Activated T-cell treated with anti-CD3 and anti-CD28 coated beads, Interleukin-2, amount 50 U/mL, for 4 hours (primary cell): ENCODE measurements at places on chromosomes 1 and 21. TPM values are rescaled to one million over a fixed set of nuclear protein-coding genes. Genes with fewer than 3 reads are reported as not detected.

DNA sequence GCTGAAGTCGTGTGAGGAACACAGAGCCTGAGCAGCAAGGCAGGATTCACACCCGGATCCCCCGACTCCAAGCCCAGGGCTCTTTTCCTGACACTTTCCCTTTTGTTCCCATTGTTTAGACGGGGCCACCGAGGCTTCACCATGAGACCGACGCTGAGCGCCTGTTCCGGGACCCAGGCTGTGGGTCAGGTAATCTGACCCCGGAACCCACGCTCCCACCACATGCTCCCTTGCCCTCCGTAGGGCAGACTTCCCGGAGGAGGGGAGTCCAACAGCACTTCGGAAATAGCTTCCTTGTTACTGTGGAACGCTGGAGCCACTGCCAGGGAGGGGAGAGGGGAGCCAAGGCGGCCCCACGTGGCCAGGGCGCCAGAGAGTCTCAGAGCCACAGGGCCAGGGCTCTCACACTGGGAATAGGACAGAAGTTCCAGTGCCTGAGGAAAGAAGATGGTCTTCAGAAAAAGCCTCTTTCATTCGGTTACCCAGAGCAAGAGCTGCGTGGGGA lies 18.4 kb downstream of the RUNX3 start:
- DNase-seq, result no peak

DNA sequence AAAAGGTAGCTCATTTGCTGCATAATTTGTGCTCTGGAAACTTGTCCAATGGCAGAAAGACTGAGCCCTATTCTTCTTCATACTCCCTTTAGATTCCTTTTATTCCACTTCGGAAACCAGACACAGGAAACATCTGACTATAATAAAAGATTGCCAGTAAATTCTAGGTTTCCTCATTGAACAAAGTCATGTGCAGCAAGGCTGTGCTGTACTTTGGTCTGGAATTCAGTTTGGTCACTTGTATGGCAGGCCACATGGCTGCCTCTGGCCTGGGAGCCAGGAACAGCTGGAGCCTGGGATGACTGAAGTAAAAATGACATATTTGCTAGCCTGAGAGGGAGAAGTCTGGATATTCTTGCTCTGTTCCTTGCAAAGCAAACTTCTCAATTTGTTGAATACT lies 79.6 kb downstream of the ST3GAL3 start:
- DNase-seq, result no peak

DNA sequence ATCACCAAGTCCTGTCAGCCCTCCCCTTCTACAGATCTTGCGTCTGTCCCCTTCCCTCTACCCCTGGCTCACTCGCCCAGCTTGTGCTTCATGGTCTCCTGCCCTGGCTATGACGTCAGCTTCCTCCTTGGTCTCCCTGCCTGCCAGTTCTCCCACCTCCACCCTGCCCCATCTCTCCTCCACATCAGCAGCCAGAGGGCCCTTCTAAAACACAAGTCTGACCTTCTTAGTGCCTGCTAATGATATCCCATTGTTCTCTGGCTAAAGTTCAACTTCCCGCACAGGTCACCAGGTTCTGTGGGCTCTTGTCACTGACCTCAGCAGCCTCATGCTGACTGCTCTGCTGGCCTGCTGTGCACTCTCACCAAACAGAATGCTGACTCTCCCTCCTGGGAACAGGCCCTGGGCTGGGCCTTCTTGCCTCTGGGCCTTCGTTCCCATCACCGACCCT lies 24.7 kb upstream of the MYCL start:
- no peak for DNase-seq

GRCh38 chr1:35797380-35797779 lies 10.4 kb upstream of the AGO4 start:
- DNase-seq, result no peak

DNA sequence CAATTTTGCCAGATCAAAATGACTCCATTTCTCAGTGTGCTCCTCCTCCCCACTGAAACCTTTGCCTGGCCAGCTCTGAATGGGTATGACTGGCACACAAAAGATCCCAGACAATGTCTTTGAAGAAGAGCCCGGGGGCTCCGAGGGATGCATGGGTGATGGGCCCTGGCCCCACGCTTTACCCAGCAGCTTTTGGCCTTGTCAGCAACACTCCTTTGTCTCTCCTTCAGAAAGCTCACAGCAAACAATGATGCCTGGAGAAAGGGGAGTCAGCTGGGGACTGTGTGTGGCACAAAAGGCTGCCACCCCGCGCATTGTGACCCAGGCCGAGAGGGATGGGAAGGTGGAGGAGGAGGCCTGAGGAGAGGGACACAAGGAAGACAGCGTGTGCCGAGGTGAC lies 45.9 kb downstream of the PLXNA2 start:
- no peak for DNase-seq

GRCh38 chr21:43820466-43820865 lies 31.1 kb downstream of the RRP1 start:
- DNase-seq, result no peak

- DNase-seq, result no peak
Observed at GRCh38 chr1:25193229-25193628, 39.1 kb downstream of the SYF2 start.

GRCh38 chr1:6535214-6535613 lies 19.1 kb downstream of the NOL9 start:
- no peak for DNase-seq

GRCh38 chr1:106780066-106780465 lies 276.4 kb upstream of the PRMT6 start:
- no peak for DNase-seq

DNA sequence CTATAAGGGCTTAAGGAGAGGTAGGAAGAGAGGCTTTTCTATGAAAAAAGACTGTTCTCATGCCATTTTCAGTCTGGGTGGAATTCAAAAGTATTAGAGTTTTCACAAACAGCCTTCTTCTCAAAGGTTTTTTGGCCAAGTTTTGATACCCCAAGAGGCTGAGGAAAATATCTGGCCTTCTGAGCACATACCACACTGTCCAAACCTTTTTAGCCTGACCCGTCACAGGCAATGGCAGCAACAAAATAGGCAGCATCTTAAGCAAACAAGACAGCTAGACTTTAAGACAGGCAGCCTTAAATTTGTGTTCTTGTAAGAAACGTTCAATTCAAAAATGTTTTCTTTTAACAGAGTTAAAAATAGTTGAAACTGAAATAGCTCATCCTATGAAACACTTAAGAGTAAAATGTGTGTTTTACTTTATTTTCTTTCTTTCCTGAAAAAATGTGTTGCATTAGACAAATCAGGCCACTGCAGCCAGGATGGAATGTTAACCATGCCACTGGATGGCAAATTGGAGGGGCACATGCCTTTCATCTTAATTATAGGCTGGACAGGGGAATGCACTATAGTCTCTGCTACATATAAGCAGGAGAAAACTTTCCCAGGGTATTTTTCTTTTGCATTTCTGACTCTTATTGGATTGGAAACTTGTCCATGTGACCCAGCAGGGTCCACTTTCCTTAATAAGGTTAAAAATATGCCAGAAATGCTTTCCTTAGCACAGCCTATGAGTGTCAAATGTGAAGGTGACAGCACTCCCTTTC lies 315.0 kb downstream of the TGFB2 start:
- no peak for DNase-seq

DNA sequence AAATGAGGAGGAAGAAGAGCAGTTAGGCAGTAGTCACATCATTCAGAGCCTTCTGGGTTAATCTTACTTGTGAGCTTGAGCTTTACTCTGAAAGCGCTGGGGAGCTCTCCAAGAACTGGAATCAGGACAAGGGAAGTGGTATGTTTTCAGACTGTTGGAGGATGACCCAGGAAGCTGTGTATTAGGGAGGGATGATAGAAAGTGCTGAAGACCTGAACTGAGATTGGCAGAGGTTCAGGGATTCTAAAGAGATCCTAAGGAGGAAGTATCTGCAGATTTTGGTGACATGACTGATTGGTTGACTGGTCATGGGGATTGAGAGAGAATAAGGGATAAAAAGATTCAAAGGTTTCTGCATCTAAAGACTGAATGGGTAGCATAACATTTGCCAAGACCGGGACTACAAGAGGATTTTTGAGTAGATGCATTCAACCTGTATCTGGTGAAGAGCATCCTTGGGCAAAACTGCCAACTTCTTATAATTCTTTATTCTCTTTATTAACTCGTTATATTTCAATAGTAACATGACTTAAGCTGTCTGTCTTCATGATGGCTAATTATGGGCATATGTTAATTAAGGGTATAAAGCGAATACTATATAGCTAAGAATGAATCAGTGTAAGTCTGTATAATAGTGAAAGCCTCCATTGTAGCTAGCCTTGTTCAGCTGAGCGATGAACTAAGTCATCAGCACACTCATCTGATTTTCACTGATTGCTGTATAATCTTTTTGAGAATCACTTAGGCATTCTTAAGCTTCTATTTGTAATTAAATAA lies 41.8 kb downstream of the XCL1 start:
- DNase-seq, result no peak

- DNase-seq, result no peak
Observed at GRCh38 chr1:17287130-17287776, 20.7 kb upstream of the PADI4 start.

GRCh38 chr1:54126271-54126815 lies 26.5 kb downstream of the CDCP2 start:
- no peak for DNase-seq

DNA sequence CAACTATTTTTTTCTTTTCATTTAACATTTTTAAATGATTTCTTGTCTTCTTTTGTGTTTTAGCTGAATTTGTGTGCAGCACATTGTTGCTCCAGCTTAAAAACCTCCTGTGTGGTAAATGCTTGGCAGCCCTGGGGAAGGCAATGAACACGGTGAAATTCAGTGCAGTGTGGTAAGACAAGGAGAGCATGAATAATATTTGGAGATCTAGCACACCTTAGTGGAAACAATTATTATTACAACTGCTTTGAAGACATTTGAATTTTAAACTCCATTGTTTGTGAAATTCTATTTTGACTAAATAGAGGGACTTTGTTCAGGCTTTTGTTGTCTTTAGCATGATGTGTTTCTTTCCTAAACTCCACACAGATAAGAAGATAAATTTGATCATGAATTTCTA lies 242.6 kb upstream of the CXADR start:
- no peak for DNase-seq

DNA sequence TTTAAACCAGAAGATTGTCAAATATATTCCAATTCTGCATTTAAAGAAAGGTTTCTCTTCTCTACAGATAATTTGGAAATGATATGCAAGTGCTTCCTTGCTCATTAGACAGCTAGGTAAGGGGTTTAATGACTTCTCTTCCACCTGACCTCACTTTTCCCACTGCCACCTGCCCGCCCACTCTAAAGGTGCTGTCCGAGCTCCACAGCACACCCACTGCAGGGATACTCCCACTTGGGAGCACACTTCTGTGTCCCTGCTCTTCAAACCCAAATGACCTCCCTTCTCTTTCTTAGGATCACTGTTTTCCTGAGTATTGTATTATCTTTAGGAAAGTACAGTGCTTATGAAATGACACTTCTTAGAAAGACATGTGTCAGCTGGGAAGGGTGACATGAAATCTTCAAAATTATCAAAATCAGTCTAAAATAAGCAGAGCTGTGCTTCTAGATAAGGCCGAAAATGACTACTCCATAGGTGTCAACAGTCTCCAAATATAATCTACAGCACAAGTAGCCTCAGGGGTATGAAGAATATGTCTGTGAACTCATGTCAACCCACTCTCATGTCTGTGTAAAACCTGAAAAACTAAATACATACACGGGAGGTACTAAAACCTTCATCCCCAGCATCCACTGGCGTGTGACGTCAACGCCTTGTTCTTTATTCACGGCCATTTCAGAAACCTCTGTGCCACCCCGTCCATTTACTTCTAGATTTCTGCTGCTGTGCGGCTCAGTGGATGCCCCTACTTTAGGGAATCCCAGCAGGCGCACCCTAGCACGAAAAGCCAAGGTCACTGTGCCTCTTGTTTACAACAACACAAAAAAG lies 71.0 kb downstream of the SLC45A1 start:
- DNase-seq, result no peak

GRCh38 chr21:34110594-34111202 lies 37.3 kb downstream of the MRPS6 start:
- DNase-seq, result no peak

The OPTC gene
- total RNA-seq, result not detected

The LDLRAD1 gene
- not detected for total RNA-seq

The PKP1 gene
- total RNA-seq, result not detected

The BMP8B gene
- 0.23 TPM for total RNA-seq
